ENCODE measurements at places on chromosomes 5 and 9.

- DNase-seq = no peak
Measured at GRCh38 chr9:110073356-110073905, 134.5 kb downstream of the C9orf152 start.

- DNase-seq = peak; percentile 33
Measured at GRCh38 chr9:132077881-132078698, 1.6 kb downstream of the MED27 start.

DNA sequence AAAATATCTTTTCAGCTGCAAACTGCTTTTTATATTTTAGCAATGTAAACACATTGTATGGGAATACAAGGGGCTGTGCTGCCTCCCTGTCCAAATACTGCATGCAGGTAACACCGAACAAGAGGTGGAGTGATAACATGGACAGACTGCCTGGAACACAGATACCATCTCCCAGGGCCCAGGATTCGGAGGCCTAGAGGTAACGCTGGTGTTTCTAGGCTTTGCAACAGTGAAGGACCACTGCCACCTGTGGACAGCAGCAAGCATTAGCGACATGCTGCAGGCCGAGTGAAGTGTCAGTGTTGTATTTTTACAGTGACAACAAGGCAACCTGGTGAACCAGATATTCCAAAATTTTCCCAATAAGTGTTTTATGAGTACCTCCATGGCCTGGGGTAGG is 379.1 kb downstream of the DMRT2 start:
- DNase-seq = peak; percentile 4

GRCh38 chr5:79785983-79786382 is 96.3 kb downstream of the CMYA5 start:
- DNase-seq = no peak

GRCh38 chr5:50886657-50887345 is 220.4 kb downstream of the PARP8 start:
- no peak for DNase-seq

DNA sequence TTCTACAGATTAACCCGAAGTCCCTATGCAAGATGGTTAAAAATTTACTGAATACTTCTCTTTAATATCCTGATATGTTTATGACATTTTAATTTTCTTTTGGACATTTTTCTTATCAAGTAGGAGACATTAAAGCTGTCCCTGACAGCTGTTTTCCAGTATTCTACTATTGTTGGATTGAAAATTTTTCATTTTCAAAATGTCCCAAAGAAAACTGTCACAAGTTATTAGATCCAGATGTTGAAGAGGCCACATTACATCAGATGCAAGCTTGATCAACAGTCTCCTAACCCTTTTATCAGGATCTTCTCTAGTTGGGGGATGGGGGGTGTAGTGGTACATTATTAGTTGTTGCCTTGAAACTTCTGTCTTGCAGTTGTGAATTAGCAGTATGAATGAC is 1402.7 kb upstream of the DMAC1 start:
- no peak for DNase-seq

DNA sequence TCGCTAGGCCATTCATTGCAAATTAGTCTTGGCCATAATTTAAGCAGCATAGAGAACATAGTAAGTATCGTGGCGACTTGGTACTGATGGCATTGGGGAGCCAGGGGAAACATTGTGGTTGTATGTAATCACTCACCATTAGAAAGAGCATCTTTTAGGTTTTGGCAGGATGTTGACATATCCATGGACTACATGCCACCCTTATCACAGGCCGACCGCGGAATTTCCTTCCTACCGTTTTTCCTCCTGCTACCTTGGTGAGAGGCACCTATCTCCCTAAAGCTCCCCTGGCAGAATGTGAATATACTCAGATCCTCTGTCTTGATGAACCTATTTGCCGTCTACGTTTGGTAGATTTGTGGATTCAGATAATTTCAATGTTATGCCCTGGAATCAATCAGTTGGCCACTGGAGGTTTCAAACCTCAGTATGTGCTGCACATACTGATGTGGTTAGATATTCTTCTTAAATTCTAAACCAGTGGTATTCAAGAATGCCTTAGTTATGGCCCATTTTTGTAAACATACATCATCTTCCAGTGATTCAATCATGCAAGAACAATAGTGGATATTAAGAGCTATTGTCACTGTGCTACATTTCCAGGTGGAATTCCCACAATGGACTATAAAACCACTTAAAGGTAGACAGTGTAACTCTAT is 271.0 kb upstream of the HAPLN1 start:
- peak; percentile 42 for DNase-seq

GRCh38 chr5:148401604-148402003 is 17.8 kb downstream of the FBXO38 start:
- peak; percentile 31 for DNase-seq

GRCh38 chr5:124438026-124438902 is 308.2 kb downstream of the ZNF608 start:
- DNase-seq = no peak

GRCh38 chr5:66232275-66232674 is 88.2 kb downstream of the SREK1 start:
- no peak for DNase-seq

- DNase-seq = no peak
Measured at GRCh38 chr5:64864171-64864570, 95.4 kb downstream of the CWC27 start.

- no peak for DNase-seq
Measured at GRCh38 chr5:17880869-17881268, 246.6 kb downstream of the TAF11L14 start.
